ENCODE measurements at places on chromosomes 3 and 15.
A peak's percentile ranks its signal among the peaks of the same experiment; 100 is the strongest.

GRCh38 chr3:151796105-151796680 is 17.7 kb upstream of the AADAC start:
- no peak for DNase-seq

DNA sequence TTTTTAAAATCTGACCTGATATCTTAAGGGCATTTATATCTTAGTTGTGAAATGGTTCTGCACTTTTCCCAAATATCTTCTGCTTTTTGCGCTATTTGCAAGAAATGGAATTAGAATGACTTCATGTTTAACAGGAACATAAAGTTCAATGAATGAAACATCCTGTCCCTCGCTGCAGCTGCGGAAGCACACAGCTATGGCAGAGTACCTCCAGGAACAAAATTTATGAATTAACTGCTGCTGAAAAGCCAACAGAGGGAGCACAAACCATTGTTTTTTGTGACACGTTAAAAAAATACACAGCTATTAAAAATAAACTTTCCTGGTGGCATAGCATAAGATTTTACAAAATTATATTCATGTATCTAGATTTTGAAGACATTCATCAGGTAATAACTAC is 404.4 kb upstream of the MDFIC2 start:
- peak; percentile 23 for DNase-seq

DNA sequence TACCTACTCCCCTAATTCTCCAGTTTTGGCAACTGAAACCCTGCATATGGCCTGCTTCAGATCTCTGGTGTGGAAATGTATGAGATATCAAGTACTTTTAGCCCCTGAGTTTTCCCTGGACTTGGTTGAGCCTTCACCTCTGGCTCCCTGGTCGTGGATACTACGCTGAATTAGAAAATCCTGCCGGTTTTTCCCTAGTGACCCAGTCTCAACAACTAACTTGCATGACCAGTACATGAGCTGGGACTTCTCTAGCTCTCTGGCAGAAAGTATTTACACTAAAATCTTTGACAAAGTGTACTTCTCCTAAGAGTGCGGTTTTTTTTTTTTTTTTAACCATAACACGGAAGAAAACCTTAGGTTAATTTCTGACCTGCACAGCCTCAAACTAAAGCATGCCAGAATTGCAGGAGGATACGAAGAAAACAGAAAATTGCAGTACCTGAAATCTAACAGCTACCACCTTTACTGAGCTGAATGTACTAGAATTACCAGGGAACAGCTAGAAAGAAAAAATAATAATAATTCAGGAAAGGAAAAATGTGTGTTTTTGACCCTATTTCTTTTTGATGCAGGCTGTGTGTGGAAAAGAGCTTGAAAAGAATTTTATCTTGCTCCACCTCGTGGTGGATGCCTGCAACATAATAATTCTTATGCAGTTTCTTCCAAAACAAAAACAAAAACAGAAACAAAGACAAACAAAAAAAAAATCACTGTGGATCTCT is 165.6 kb downstream of the GMNC start:
- DNase-seq: peak; percentile 19

- no peak for DNase-seq
Observed at GRCh38 chr15:62067448-62068044, 769 bp downstream of the C2CD4A start.

GRCh38 chr3:57331078-57331610 is 38.7 kb upstream of the ASB14 start:
- no peak for DNase-seq
